HFFc6 (cell line): ENCODE measurements at places on chromosomes 6 and 20. TPM values are rescaled to one million over a fixed set of nuclear protein-coding genes. Genes with fewer than 3 reads are reported as not detected.

Gene DOK5
- not detected in 2 replicates for total RNA-seq

Gene PRRT1
- total RNA-seq, result 3.7 to 5.8 TPM (median 4.4 TPM) in 3 replicates

DNA sequence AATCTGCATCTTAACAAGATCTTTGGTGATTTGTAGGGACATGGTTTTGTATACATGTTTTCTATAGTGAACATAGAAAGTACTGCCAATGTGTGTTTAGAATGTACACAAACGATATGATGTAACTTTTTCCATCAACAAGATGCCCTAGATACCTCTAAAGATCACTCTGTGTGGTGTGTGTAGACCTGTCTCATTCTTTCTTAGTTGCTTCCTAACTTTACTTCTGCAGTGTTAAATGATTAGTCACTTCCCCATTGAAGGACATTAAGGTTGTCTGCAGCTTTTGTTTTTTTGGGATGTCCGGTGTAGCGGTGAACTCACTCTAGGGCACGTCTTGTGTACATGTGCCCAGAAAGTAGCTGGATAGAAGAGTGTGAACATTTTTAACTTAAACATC lies 35.9 kb downstream of the CDYL start:
- DNase-seq, result peak; percentile 13

Gene ADGRF1
- not detected in 3 replicates for total RNA-seq

Gene PNLDC1
- total RNA-seq, result not detected in 3 replicates

- no peak for DNase-seq
These were observed 138.7 kb upstream of the EDN1 start for GRCh38 chr6:12151433-12151820.

GRCh38 chr6:140445474-140446004 lies 1071.1 kb upstream of the CITED2 start:
- DNase-seq, result peak; percentile 43

GRCh38 chr20:62344782-62345181 lies 22.3 kb downstream of the LAMA5 start:
- DNase-seq, result no peak

- DNase-seq, result no peak
These were observed 65.5 kb downstream of the PLCB4 start for GRCh38 chr20:9134346-9134745.

Gene PEX6
- 20.3 to 29.2 TPM (median 27.1 TPM) in 3 replicates for total RNA-seq
